SK-N-SH treated with all-trans-retinoic acid at 6 μM for 48 hours (cell line): ENCODE measurements at places on chromosomes 1 and 21.

- no peak for ATAC-seq
Measured at GRCh38 chr1:14662116-14662515, 63.6 kb downstream of the KAZN start.

DNA sequence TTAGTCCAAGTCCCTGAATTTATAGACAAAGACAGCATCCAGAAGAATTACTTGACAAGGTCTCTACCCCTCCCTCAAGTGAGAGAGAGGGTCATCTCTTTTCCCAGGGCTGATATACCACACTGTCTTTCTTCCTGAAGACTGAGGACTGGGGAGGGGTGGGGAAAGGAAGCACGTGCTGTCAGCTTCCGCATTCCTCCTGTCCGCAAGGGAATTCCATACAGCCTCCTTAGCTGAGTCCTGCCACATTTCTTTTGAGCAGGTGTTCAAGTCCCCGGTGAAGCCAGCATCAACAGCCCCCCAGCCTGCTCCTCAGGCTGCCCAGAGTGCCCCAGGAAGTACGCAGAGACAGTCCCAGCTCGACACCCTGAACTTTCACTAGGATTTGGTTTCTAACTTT, 34.2 kb downstream of the PCAT6 start:
- no peak for ATAC-seq

- ATAC-seq = peak; percentile 96
Measured at GRCh38 chr1:207797229-207797973, 45.5 kb downstream of the CD46 start.

GRCh38 chr1:24841593-24841992, 88.5 kb downstream of the RUNX3 start:
- no peak for ATAC-seq

GRCh38 chr21:25385911-25386474, 221.3 kb downstream of the MRPL39 start:
- peak; percentile 91 for ATAC-seq

- ATAC-seq = peak; percentile 74
Measured at GRCh38 chr1:30929135-30929889, 20.8 kb upstream of the SDC3 start.

DNA sequence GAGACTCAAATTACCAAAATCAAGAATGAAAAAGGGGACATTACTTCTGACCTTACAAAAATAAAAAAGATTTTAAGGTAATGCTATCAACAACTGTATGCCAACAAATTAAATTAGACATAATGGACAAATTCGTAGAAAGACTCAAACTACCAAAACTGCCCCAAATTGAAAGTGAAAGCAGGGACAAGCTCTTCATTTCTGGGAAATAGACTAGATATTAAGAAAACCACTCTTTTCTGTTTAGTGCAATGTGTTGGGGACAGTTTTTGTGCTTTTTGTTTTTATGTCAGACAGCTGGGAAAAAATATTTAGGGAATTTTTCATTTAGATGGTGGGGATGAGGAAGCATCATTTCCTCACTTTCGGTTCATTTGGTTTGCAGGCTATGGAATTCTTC, 4.9 kb upstream of the GBP1 start:
- ATAC-seq = no peak

DNA sequence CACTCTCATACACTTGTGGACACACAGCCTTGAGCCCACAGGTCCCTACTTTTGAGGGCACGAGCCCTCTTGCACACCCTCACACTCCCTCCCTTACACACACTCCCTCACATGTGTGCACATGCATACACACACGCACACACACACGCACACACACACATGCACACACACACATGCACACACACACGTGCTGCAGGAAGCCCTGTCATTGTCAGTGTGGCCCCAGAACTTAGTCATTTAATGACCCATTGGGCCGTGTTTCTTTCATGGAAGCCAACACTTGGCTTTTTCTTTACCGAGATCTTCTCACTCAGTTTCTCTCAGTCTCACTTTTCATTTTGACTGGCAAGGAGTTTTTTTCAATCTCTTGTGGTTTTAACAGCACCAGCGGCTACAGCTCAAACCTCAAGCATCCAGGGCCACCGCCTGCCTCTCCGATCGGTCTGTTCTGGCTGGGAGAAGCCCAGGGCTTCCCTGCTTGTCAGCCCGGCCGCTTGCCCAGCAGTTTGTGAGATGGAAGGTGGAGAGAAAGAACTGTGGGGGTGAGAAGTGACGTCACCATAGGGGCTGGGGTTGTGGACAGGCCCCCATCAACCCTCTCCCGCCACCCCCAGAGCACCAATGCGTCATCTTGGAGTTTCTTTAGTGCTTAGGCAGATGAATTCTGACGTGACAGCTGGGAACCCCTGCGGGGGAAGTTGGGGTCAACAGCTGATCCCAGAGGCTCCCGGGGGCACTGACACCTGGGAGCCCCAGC, 15.8 kb upstream of the TNFRSF8 start:
- ATAC-seq = no peak

DNA sequence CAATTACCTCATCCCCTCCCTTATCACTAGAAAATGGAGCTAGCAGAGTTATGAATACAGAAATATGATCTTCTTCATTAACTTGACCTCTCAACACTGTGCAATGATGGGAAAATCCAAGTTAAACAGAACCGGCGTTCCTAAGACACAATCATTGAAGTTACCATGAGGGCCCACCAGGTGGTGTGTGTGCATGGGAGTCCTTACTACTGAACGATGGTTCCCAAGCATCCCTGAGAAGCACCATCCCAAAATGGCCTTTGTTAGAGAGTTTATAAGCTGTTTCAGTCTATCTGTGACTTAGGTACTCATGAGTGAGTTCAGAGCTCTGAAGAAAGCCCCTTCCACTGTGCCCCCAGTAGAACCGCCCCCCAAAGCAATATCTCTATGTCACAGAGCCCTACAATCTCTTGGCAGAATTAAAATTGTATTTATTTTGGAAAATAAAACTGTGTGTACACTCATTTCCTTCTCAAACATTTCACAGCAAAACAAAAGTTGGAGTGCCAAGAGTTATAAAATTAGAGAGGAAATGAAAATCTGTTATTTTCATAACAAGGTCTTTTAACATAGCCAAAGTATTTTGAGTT, 56.8 kb downstream of the PLD5 start:
- ATAC-seq = peak; percentile 59; the same call in 1 of the 3 replicates

DNA sequence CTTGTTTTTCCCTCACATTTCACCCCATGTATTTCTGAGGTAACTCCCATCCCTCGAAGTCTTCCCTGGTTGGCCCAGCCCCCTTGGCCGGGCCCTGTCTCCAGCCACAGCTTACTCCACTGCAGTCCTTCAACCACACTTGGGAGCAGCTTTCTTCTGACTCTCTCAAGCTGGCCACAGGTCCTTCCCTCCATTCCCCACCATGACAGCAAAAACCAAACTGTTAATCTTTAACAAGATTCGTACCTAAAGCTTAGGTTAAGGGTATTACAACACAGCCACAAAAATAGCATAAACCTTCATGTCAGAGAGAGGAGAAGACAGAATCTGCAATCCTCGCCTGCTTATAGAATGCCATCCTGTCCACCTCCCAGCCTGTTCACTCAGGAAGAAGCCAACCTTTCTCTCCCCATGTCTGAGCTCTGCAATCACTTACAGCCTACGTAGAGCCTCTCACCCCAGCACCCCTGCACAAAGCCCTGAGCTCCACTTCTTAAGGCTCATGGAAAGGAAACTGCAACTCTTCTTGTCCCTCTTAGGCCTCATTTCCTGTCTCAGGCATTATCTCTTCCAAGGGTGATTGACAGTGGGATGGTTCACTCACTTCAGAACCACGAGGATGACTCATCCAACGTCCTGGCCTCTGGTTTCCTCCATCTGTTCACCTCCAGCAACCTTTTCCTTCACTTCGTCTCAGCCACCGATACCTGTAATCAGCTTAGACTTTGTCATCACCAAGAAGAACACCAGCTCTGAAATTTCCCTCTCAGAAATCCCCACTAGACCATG, 72.8 kb downstream of the CD2 start:
- no peak for ATAC-seq

DNA sequence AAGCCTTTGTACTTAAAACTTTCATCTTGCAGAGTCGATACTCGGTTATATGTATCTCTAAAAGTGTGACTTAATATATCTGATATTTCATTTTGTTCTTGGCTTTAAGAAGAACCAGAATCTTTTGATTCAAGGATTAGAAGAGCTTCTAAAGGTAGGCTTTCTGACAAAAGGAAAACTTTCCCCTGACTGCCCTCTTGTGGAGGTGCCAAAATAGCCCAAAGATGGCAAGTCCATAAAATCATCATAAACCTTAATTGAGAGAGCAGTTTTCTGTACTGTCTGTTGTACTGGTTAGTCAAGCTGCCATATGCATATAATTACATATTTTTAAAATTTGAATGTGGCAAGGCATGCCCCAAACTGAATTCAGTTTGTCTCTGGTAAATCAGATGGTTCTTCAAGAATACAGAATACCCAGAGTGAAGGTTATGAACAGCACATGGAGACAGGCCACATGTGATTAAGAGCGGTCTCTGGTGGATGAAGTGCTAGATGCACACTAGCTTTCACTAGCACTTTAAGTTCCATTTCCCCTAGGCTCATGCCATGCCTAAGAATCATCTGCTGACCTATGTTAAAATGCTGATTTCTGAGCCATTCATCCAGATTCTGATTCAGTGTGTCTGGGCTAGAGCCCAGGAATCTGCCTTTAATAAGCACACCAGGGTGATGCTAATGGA, 27.7 kb upstream of the ELAVL4 start:
- peak; percentile 80 for ATAC-seq

GRCh38 chr1:61581251-61581650, 143.7 kb downstream of the TM2D1 start:
- ATAC-seq = no peak

DNA sequence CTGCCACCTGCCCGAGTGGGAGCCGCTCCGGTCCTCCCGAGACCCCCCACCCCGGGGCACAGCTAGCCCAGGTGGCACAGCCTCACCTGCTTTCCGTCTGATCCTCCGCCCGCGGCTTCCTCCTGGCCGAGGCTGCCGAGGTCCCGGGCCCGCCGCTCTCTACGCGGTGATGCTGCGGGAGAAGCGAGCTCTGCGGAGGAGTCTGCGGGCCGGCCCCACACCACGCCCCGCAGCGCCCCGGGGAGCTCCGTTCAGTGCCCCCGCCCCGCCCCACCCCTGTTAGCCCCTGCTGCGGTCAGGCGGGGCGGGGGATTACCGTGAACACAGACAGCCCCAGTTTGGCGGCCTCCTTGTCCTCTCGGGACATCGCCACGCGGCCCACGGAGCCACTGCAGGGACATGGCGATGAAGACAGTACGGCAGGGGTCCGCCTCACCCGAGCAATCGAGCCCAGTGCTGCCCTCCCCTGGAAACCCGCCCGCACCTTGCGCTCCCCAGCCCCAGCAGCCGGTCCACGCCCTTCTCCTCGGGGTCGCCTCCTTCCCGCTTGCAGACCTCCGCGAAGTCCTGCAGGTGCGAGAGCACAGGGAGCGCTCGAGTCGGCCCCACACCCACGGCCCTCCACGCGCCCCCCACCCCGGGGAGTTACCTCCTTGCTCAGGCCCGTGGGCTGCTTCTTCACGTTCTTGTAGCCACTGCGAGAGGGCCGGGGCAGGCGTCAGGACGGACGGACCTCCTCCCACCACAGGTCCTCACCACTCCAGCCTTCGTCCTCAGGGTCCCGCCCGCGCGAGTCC, 933 bp downstream of the C1orf35 start:
- peak; percentile 50 for ATAC-seq

DNA sequence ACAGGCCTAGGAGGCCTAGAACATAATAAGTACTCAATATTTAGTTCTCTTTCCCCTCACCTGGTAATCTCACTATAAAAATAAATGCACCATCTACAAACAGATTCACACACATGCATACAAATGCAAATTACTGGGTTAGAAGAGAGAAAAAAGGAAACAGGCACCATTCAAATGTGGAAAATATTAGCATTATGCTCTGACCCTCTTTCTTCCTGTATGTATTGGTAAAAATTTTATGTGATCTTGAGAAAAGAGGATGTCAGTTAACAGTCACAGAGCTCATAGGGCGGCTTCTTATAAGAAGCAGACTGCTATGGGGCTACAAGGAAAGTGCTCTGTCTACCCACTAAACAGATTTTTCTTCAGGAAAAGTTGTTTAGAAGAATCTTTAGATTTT, 565.4 kb downstream of the LMO4 start:
- ATAC-seq = no peak

DNA sequence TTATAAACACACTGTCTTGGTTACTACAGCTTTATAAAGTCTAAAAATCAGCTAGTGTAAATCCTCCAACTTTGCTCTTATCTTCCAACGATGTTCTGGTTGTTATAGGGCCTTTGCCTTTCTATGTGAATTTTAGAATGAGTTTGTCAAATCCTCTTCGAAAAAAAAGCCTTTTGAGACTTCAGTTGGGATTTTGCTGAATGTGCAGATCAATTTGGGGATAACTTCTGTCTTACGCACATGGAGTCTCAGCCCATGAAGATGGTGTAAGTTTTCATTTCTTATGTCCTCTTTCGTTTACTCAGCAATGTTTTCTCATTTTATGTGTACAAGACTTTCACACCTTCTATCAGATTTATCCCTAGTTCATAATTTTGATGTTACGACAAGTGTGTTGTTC, 64.8 kb upstream of the ADARB1 start:
- ATAC-seq = no peak

DNA sequence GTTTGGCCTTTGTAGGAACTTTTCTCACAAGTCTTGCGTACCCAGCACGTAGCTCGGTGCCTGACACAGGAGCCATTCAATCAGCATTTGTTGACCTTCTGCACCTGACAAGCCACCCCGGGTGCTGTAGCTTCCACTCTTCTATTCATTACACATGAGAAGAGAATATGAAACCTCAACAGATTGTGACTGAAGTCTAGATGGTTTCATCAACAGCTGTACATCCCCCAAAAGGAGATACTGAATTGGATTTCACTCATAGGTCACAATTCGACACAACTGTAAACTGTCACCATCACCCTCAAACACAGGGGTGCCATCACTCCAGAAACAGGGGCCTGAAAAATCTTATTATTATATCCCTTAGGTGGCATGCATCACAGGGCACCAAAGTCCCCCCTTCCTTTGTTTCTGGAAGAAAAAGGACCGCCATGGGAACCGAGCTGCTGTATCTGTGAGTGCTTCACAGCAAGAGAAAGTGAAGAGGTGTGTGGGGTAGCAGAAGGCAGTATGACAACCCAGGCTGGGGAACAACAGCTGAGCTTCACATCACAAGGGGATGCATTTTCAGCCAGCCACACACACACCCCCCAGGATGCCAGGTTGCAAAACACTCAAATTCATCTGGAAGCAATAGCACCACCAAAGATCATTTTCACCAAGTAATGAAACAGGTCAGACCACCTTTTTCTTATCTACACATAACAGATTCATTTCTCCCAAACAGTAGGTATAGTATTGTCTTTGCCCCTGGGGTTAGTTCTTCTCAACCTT, 225.7 kb downstream of the TOMM20 start:
- ATAC-seq = no peak

GRCh38 chr1:77975386-77975785, 3.5 kb downstream of the FUBP1 start:
- no peak for ATAC-seq

- no peak for ATAC-seq
Measured at GRCh38 chr1:34066166-34066565, 98.9 kb downstream of the CSMD2 start.
